ENCODE measurements at places on chromosomes 1 and 21. TPM values are rescaled to one million over a fixed set of nuclear protein-coding genes. Genes with fewer than 3 reads are reported as not detected.

- DNase-seq = no peak
Observed at GRCh38 chr1:233097546-233097945, 147.1 kb downstream of the NTPCR start.

- DNase-seq = no peak
Observed at GRCh38 chr1:52769346-52770033, 43.2 kb downstream of the ZYG11B start.

DNA sequence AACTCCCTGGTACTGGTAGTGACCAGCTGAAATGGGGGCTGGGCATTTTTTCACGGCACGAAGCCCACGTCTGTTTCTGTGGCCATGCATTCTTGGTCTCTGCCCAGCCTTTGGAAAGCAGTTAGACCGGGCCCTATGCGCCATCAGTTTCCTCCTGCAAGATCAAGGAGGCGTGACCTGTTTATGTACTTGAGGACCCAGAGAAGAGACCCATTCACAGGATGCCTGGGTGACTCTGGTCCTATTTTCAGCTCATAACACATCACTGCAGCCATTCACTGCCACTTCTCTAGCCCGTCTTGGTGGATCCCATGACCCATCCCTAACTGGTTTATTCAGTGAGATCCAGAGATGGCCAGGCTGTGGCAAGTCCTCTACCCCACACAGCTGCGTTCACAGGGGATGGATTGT lies 70.4 kb downstream of the SPSB1 start:
- no peak for DNase-seq

- DNase-seq = no peak
Observed at GRCh38 chr1:221761354-221762002, 19.6 kb upstream of the DUSP10 start.

- no peak for DNase-seq
Observed at GRCh38 chr1:11923069-11923826, 3.0 kb downstream of the KIAA2013 start.

- DNase-seq = no peak
Observed at GRCh38 chr21:44810779-44811178, 7.1 kb downstream of the SUMO3 start.

DNA sequence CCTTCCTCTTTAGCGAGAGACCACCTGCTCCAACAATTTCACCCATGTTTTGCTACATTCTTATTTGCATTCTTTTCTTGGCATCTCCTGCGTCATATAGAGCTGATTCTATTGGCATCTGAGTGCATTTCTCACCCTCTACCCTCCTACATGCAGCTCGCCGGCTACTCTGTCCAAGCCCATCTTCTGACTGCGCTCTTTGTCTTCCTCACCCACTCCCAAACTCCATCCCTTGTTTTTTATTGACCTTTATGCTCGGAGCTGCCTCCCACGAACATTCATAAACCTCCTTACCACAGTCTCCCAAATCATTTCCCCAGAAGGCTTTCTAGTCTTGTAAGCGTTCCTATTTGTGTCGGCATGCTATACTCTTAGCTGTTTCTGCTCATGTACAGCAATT lies 33.6 kb upstream of the FMN2 start:
- no peak for DNase-seq

DNA sequence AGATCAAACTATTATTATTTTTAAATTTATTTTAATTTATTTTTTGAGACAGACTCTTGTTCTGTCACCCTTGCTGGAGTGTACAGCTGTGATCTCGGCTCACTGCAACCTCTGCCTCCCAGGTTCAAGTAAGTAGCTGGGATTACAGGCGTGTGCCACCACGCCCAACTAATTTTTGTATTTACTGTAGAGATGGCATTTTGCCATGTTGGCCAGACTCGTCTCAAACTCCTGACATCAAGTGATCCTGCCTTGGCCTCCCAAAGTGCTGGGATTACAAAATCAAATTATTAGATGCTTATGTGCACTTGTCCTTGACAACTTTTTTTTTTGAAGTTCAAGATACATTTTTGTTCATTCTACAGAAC lies 15.4 kb downstream of the LIN9 start:
- no peak for DNase-seq

GRCh38 chr1:14987829-14988603 lies 165.5 kb upstream of the TMEM51 start:
- no peak for DNase-seq

- no peak for DNase-seq
Observed at GRCh38 chr1:246221485-246222255, 285.4 kb downstream of the SMYD3 start.

- no peak for DNase-seq
Observed at GRCh38 chr1:153921803-153922075, 1.0 kb downstream of the GATAD2B start.

DNA sequence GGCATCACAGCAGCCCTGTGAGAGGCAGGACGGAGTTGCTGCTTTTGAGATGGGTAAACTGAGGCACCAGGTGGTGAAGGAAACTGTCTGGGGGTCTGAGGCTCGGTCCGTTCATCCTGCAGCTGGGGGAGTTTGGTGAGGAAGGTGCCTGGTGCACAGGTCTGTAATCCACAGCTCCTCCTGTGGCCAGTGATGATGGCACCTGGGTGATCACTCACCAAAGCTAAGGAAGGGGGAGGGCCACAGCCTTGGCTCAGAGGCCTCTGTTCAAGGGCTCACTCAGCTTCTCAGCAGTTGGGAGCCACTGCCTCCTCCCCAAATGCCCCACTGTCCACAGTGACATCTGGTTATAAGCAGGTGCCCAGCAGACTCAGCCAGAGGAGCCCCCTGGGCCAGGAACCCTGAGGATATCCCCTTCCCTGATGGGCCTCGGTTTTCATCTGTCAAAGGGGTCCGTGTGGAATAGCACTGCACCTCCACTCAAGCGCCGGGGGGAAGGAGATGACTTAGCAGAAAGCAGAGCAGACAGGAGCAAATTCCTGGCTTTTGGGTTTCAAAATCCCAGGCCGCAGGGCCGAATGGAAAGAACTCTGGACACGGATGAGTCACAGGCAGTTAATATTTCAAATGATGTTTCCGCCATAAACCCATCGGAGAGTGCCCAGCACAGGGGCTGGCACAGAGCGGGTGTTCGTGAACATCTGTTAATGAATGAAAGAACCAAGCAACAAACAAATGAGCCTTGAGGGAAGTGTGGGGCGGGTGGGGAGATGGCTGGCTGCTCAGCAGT lies 82.8 kb downstream of the DMRTB1 start:
- DNase-seq = no peak

GRCh38 chr21:42121794-42122193 lies 50.7 kb downstream of the UMODL1 start:
- DNase-seq = no peak

DNA sequence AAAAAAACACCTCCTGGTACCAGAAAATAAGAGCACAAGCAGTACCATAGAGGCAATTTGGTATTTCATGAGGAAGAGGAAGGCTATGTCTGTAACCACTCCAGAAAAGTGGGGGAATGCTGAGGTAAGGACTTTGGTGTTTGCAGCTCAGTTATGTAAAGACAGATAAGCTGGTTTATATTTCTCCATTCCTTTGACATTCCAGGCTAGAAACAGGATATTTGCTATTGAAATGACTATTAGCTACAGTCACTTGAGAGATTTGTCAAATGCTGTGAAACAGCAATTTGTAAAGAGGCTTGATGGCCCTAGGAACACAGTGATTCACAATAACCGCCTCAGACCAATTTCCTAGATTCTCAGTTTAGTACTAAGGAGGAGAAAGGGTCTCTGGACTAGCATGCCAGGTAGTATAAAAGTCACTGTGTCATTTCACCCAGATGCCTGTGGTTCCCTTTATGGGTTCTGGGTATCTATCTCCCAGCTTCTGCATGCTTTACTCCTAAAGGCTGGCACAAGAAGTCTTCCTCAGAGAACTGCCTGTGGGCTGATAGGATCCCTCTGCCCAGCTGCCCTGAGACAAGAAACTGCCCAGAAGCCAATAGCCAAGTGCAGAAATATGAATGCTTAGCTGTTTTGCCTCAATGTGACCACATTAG lies 80.5 kb downstream of the VCAM1 start:
- DNase-seq = no peak

DNA sequence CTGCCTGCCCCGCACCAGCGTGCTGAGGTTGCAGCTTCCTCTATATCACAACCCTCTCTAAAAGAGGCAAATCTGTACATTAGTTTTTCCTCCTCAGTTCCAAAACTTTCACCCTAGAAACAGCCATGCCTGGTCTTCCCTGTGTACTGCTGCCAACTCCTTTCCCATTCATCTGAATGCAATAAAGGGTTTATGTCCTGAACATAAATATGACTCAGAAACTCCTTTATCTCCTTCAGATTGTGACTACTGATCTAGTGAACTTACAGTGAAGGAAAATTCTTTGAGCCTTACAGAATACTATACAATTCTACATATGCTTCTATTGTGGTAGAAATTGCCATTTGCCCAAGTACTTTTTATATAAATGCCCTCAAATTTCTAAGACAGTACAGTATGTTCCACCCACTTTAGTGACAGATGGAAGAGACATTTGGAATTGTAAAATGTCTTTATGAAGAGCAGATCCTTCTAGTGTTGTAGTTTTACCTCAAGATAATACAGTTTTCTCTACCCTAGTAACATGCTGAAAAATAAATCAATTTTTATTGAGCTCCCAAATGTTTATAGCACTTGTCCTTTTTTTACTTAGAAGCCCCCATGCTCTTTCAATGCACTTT lies 345.1 kb upstream of the SNX7 start:
- no peak for DNase-seq

DNA sequence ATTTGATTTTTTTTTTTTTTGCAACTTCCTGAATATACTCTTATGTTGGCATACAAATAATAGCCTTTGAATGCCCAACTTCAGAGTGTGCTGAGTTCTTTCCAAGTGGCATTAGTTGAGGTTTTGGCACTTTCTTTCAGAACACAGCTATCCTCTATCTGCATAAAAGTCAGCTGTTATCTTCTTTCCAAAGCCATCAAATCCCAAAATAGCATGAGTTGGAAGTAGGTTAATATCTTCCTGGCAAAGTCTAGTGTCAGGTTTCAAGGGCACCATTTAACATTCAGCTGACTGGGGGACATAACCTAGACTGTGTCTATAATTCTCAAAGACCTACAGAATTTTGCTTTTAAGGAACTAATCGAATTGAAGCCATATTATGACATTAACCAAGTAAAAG lies 223.9 kb downstream of the PLPP3 start:
- no peak for DNase-seq

DNA sequence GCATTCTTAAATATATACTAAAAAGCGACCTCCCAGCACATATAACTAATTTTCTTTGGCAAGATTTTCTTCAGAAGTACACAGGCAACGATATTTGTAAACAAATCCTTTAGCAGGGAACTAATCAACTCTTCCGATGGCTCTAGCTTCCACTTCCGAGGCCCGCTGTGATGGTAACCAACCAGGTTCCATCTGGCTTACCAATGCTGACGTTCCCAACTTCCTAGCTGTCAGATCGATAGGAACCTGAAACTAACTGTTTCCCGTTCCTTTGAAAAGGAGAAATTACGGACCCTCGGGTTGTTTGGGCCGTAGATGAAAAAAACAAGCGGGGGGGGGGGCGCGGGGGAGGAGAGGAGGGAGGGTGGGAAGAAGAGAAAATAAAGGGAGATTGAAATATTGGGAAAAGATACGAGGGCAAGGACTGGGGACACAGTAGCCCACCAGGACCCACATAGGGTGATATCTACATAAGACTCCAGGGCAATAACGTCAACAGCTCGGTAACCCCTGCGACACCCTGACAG lies 513 bp downstream of the GTF2B start:
- peak; percentile 59 for DNase-seq

- no peak for DNase-seq
Observed at GRCh38 chr21:17466166-17466565, 46.7 kb upstream of the CXADR start.

GRCh38 chr1:217443845-217444244 lies 187.0 kb downstream of the GPATCH2 start:
- DNase-seq = no peak

DNA sequence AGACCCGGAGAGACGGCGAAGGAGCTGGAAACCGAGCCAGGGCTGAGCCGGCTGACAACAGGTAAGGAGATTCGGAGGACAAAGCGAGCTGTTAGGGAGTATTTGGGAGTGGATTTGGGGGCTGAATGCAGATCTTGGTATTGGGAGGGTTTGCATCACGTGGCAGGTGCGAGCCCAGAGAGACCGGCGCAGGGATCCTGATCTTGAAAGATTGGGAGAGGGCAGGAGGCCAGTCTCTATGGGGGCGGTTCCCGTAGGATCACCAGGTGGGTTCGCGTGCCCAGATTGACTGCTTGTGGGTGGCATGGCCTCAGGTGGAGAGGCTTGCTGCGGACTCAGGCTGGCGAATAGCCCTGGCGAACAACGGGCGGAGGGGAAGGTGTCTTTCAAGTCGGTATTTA lies 204 bp downstream of the CIART start:
- DNase-seq = no peak

- peak; percentile 50 for DNase-seq
Observed at GRCh38 chr1:174769961-174770549, 229.7 kb upstream of the CACYBP start.

DNA sequence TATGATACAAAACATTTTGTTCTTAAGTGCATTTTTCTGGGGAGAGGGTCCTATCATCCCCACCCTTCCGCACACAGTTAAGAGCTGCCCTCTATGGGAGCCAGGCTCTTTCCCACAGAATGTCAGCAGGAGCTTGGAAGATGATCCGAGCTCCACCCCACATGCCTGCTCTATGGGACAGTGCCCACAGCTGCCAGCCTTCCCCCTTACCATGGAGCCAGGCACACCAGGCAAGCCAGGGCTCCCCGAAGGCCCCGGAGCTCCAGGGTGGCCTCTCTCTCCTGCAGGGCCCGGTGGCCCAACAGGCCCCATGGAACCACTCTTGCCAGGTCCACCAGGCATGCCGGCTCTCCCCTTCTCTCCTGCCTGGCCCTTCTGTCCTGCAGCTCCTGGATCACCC lies 10.4 kb upstream of the PEF1 start:
- DNase-seq = no peak

- DNase-seq = no peak
Observed at GRCh38 chr21:39006571-39007311, 176.5 kb downstream of the PSMG1 start.

DNA sequence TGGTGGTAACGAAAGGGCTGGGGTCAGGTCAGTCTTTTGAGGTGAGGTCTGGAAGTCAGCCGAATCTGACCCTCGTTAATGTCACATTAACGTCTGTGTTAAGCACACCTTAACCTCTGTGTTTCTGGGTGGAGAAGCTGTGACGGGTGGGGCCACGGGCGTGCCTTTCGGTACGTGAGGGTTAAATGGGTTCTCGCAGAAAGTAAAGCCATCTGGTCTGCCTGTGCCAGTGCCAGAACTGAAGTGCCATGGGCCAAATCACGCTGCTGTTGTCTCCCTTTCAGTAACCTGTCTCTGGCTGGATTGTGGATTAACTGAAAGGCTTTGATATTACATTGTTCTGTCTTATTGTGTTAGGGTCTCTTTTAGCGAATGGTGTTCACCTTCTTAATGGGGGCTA lies 14.4 kb downstream of the URB2 start:
- no peak for DNase-seq

The NUAK2 gene
- 4.0 TPM for polyA plus RNA-seq

The KLF17 gene
- 0.02 TPM for polyA plus RNA-seq

The TFF2 gene
- polyA plus RNA-seq = 0.41 TPM

The PGLYRP4 gene
- polyA plus RNA-seq = 6.1 TPM

The OR2M3 gene
- polyA plus RNA-seq = not detected

The TMEM51 gene
- polyA plus RNA-seq = 9.7 TPM

The SHE gene
- polyA plus RNA-seq = 7.6 TPM

The TTC4 gene
- polyA plus RNA-seq = 20.6 TPM
